NCI-H2029 treated with DMSO at 0.1 percent for 48 hours (cell line): ENCODE measurements at places on chromosomes 16 and 17.
A peak's percentile ranks its signal among the peaks of the same experiment; 100 is the strongest.

DNA sequence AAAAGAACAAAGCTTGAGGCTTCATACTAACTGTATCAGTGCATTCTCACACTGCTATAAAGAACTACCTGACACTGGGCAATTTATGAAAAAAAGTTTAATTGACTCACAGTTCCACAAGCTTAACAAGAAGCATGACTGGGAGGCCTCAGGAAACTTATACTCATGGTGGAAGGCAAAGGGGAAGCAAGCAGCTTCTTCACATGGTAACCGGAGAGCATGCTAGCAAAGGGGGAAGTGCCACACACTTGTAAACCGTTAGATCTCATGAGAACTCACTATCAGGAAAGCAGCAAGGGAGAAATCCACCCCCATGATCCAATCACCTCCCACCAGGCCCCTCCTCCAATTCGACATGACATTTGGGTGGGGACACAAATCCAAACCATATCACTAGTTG, 25.3 kb downstream of the CTRB2 start:
- DNase-seq = no peak

DNA sequence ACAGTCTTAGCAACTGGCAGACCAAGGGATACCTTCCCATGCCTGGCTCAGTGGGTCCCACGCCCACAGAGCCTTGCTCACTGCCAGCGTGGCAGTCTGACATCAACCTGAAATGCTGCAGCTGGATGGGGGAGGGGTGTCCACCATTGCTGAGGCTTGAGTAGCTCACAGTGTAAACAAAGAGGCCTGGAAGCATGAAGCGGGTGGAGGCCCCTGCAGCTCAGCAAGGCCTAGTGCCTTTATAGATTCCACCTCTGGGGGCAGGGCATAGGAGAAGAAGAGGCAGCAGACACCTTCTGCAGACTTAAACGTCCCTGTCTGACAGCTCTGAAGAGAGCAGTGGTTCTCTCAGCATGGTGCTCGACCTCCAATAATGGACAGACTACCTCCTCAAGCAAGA, 263.2 kb downstream of the KIF2B start:
- DNase-seq = no peak

- no peak for DNase-seq
Measured at GRCh38 chr17:63775420-63775819, 1.4 kb downstream of the DDX42 start.

DNA sequence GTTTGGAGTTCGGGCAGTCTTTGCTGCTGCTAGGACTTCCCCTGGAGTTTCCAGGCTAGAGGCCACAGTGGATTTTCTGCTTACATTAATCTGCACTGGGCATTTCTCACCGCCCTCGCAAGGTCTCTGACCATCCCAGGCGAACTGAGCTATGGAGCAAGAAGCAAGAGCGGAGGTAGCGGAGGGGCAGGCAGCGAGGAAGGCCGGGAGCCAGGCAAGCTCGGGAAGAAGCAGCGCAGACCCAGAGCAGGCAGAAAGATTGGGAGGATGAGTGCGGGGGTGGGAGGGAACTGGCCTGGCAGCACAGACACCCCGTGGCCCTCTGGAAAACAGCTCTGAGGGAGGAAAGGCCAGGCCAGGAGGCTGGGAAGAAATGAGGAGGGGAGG, 3.8 kb downstream of the COTL1 start:
- no peak for DNase-seq

- DNase-seq = no peak
Measured at GRCh38 chr17:42039794-42040763, 10.3 kb downstream of the C17orf113 start.

- no peak for DNase-seq
Measured at GRCh38 chr16:11047939-11048800, 103.8 kb downstream of the CLEC16A start.

GRCh38 chr17:48819466-48819865, 2.4 kb upstream of the TTLL6 start:
- no peak for DNase-seq

GRCh38 chr16:9946022-9946720, 236.1 kb downstream of the GRIN2A start:
- DNase-seq = no peak

GRCh38 chr16:79217375-79218011, 383.0 kb downstream of the MAF start:
- no peak for DNase-seq

- DNase-seq = no peak
Measured at GRCh38 chr17:29633886-29634285, 11.2 kb upstream of the CORO6 start.

GRCh38 chr17:77086433-77087010, 54.2 kb upstream of the SEC14L1 start:
- DNase-seq = peak; percentile 61

DNA sequence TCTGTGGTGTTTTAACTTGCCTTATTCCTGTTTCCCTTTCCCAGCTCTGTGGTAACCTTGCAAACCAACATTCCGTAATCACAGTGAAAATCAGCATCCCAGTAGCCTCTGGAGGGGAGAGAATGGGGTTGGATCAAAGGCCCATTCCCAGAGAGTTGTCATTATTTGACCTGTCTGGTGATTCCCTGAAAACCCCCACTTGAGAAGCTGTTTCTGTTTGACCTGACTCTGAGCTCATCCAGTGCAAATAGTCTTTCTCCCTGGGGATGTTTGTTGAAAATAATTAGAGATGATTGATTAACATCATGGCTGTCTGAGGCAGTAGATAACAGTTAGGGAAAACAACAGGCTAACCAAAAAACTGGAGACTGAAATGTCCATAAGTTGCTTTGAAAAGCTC, 3.0 kb downstream of the CACNG1 start:
- DNase-seq = no peak

- no peak for DNase-seq
Measured at GRCh38 chr17:30558686-30559545, 81.7 kb downstream of the GOSR1 start.

GRCh38 chr16:88878967-88879787, 12.7 kb upstream of the PABPN1L start:
- no peak for DNase-seq

DNA sequence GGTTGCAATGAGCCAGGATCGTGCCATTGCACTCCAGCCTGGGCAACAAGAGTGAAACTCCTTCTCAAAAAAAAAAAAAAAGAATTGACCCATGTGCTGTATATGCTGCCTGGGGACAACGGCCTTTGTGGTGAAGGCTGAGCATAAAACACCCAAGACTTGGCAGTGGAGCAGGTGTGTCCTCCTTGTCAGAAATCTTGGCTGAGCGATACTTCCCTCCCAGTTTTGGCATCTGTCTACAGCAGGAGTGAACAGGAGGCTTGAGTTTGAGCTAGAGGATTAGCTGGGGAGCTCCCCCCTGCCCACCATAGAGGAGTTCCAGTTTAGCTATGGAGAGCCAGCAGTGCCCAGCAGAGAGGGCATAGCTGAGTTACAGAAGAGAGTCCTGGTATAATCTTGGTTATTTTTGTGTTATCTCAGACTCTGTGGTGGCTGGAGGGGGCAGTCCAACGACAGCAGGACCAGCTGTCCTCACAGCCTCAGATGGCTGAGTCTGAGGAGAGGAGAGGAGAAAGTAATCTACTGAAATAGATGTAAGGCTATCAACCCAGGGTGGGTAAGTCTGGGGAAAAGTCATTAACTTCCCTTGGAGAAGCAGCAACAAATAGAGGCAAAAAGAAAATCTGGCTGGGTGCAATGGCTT, 18.4 kb downstream of the SP2 start:
- no peak for DNase-seq

DNA sequence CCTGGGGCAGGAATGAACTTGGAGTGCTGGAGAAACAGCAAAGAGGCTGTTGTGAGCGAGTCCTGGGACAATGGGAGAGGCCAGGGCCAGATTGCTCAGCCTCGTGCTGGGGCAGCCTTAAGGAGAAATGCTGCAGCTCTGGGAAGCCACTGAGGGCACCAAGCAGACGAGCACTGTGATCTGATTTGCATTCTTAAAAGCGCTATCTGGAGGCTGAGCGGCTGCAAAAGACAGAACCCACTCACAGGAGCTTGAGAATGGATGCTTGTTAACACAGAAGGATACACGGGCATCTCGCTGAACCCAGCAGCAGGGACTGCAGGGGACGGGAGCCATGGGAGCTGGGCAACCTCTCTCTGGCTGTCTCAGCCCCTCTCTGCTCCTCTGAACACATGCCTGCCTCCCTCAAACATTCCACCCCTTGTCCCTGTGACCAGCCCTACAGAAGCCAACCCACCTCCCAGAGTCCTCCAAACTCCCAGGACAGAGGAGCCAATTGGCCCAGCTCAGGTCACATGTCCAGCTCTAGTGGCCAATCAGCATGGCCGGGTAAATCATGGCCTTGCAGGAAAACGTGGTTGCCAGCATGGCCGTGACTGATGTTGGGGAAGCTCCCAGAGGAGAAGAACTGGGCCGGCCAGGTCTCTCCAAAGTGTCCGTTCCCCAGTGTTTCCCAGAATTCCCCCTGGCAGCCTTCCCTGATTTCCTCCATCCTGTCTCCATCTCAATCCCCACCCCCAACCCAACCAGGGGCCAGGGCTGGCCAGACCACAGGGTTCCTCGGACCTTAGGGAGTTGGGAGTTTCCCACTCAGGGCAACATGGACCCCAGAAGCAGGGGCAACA, 60.3 kb downstream of the GSG1L start:
- no peak for DNase-seq

- DNase-seq = no peak
Measured at GRCh38 chr17:41785091-41785858, 1.2 kb downstream of the JUP start.

DNA sequence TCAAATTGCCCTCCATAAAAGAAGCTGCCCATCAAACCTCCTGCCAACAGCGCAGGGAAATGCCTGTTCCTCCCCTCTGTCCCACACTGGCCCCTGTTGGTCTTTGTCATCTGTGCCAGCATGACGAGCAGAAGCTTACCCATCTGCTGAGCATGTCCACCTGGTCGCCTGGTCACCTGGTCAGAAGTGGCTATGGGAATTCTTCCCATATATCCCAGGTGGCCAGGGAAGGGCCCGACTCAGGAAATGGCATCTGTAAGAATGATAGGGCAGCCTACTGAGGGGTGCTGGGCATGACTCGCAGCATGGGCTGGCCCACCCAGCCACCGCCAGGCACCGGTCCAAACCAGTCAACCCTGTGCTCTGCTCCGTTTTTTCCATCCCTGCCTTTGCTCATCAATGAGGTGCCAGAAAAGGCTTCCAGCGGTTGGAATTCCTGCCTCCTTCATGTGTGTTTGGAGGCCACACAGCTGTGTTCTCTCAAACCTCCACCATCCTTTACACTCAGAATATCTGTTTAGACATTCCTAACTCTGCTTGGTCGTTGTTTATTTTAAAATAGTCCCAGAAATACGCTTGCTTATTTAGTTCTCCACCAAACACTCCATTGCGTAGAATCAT, 145.2 kb downstream of the CLEC16A start:
- DNase-seq = no peak

GRCh38 chr16:87351320-87351698, 32.3 kb downstream of the FBXO31 start:
- no peak for DNase-seq

GRCh38 chr17:45411348-45412105, 21.1 kb downstream of the ARHGAP27 start:
- no peak for DNase-seq

DNA sequence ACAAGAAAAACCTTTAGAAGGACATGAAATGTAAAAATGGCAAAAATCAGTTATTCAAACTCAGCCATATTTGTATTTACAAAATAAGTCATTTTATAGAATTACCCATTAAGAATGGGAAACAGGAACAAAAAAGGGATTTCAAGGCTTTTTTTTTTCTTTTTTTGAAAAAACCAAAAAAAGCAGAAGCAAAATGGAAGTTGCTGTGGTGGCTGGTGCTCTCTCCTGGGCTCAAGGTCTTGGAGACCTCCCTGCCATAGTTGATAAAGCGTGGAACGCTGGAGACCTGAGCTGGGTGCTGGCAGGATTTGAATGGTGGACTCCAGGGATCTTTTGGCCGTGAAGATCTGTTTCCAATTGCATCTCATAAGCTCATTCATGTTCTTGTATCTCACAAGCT, 3.1 kb downstream of the PLCG2 start:
- DNase-seq = no peak

- DNase-seq = no peak
Measured at GRCh38 chr16:70402916-70403659, 35.8 kb downstream of the ST3GAL2 start.

GRCh38 chr17:32102646-32103186, 39.6 kb upstream of the RHOT1 start:
- no peak for DNase-seq

- no peak for DNase-seq
Measured at GRCh38 chr16:56860226-56861020, 4.6 kb upstream of the SLC12A3 start.
